IMR-90 (cell line): ENCODE measurements at places on chromosomes 16 and 17. TPM values are rescaled to one million over a fixed set of nuclear protein-coding genes. Genes with fewer than 3 reads are reported as not detected.

FADS6 gene
- not detected in 2 replicates for polyA plus RNA-seq

HCRT gene
- not detected in 2 replicates for polyA plus RNA-seq

ABCA5 gene
- 1.0 and 1.3 TPM in 2 replicates for polyA plus RNA-seq

DNAI2 gene
- not detected in 2 replicates for polyA plus RNA-seq

ITGAD gene
- polyA plus RNA-seq: not detected in 2 replicates

STX1B gene
- 11.4 and 14.9 TPM in 2 replicates for polyA plus RNA-seq
